Dermis microvascular lymphatic vessel endothelial cell (primary cell): ENCODE measurements at places on chromosomes 5 and 9. TPM values are rescaled to one million over a fixed set of nuclear protein-coding genes. Genes with fewer than 3 reads are reported as not detected.

The CRHBP gene
- total RNA-seq, result 0.25 TPM in 1 of 2 replicates, not detected in the other

The CDH18 gene
- under 0.01 TPM in 1 of 2 replicates, not detected in the other for total RNA-seq

The SV2C gene
- total RNA-seq, result under 0.01 TPM in 1 of 2 replicates, not detected in the other

The C9orf152 gene
- total RNA-seq, result not detected in 2 replicates

The SLC6A18 gene
- not detected in 2 replicates for total RNA-seq

The NEURL1B gene
- total RNA-seq, result 1.5 and 3.5 TPM in 2 replicates

The IQGAP2 gene
- 1.8 and 3.2 TPM in 2 replicates for total RNA-seq

The SLCO6A1 gene
- not detected in 2 replicates for total RNA-seq

The CTSV gene
- 0.25 and 0.77 TPM in 2 replicates for total RNA-seq

The SH3RF2 gene
- total RNA-seq, result 0.13 TPM in 1 of 2 replicates, not detected in the other

The IFNB1 gene
- total RNA-seq, result not detected in 2 replicates

The UNC5A gene
- total RNA-seq, result 0.26 and 0.63 TPM in 2 replicates

The LTC4S gene
- total RNA-seq, result 0.39 and 0.63 TPM in 2 replicates

The FBN2 gene
- total RNA-seq, result 0.13 and 0.38 TPM in 2 replicates

The MLANA gene
- total RNA-seq, result not detected in 2 replicates

The FST gene
- total RNA-seq, result 3.2 and 19.6 TPM in 2 replicates

The GADD45G gene
- total RNA-seq, result under 0.01 and 0.13 TPM in 2 replicates

The DNAJC18 gene
- total RNA-seq, result 5.9 TPM in 2 replicates

The SHOC1 gene
- not detected in 2 replicates for total RNA-seq

The PCDHB7 gene
- 0.26 and 1.4 TPM in 2 replicates for total RNA-seq

The EIF4EBP3 gene
- total RNA-seq, result 1.3 and 2.3 TPM in 2 replicates

The RANBP3L gene
- under 0.01 and 0.13 TPM in 2 replicates for total RNA-seq

The NTNG2 gene
- under 0.01 and 0.77 TPM in 2 replicates for total RNA-seq

The ENTPD8 gene
- 0.25 and 0.26 TPM in 2 replicates for total RNA-seq

The BSPRY gene
- not detected in 2 replicates for total RNA-seq

The ADRA1B gene
- total RNA-seq, result under 0.01 TPM in 2 replicates

The NR6A1 gene
- total RNA-seq, result 0.77 and 1.4 TPM in 2 replicates

The ORM2 gene
- total RNA-seq, result not detected in 2 replicates

The HAVCR2 gene
- total RNA-seq, result 0.64 and 1.0 TPM in 2 replicates

The UNC13B gene
- total RNA-seq, result 15.5 and 18.2 TPM in 2 replicates

The NR5A1 gene
- total RNA-seq, result not detected in 2 replicates

The SLF1 gene
- 4.3 and 6.9 TPM in 2 replicates for total RNA-seq

The ARL10 gene
- total RNA-seq, result 6.0 and 11.9 TPM in 2 replicates

The ARL14EPL gene
- total RNA-seq, result under 0.01 and 0.13 TPM in 2 replicates
